ENCODE measurements at places on chromosomes 7 and 10.

GRCh38 chr7:123115331-123115730 is 84.4 kb downstream of the SLC13A1 start:
- no peak for DNase-seq

DNA sequence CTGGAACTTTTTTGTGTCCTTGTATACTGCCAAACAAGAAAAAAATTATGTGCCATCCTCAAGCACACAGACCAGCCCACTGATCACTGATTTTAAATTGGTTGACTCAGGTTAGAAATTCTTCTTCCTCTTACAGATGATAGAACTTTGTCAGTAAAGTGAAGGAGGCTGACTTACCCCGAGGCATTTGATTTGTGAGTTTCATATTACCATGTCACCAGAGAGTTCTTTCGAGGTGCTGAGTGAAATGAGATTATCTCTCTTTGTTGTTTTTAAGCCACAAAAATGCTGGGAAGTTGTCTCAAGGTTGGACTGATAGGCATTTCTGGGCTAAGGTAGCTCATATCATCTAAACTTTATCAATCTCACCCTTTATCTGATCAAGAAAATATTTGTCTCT is 78.8 kb upstream of the FAM180A start:
- no peak for DNase-seq

GRCh38 chr7:107660381-107661080 is at the start of gene SLC26A4:
SLC26A4 (plus strand) TSS chr7:107660828; CDS start chr7:107661642, 814 bp downstream.
- peak; percentile 52 for DNase-seq

- DNase-seq, result no peak
Observed at GRCh38 chr10:97302088-97302791, 9.8 kb upstream of the ARHGAP19 start.

- no peak for DNase-seq
Observed at GRCh38 chr7:16818732-16819131, 13.9 kb upstream of the AGR2 start.

DNA sequence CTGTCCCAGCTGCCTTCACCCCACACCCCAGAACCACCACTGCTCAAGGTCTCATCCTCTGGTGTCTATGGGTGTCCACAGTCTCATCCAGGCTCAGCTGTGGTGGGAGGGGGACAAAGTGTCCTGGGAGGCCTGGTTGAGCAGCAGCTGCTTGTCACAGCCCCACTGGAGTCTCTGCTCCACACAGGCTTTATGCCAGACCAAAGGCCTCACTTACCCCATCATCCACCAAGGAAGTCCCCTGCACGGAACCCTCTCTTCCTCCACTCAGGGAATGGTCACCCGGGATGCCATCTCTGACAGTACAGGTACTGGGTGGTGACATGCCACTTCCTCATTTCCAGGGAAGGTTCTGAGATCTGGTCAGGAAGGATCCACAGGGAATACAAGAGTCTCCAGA is 925.4 kb upstream of the ZNF722 start:
- no peak for DNase-seq

DNA sequence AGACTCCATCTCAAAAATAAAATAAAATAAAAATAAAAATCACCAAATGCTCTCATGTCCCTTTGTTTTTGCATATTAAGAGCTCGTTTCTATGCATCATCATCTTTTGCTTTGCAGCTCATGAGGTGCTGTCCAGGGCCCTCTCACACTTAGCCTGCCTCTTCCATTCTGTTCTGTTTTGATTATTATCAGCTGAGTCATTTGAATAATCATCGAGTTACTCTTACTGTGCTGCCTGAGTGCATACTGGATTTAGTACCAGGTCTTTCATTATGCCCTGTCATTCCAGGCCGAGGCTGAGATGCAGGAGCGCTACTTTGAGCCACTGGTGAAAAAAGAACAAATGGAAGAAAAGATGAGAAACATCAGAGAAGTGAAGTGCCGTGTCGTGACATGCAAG is 33.0 kb downstream of the UCMA start:
- no peak for DNase-seq

Data from H7 (cell line).